AG09319 (cell line): ENCODE measurements at places on chromosomes 6 and 20.

- DNase-seq, result no peak
These were observed 34.5 kb upstream of the MPC1 start for GRCh38 chr6:166417285-166417691.

DNA sequence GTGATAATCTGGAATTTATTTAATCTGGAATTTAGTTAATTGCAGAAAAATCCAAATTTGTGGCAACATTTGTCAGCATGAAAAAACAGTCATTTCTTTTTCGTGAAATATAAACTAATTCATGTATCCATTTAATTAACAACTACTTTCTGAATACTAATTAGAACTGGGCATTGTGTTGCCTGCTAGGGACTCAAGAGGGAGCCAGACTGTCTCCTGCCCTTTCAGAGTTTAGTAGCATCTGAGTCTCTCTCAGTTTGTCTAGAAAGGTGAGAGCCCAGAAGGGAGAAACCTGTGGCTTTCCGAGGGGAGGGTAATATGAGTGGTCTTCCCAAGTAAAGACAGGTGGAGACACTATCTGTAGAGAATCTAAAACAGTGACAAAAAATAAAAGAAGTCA is 210.9 kb upstream of the HDDC2 start:
- DNase-seq, result no peak

GRCh38 chr6:124868481-124868880 is 93.8 kb upstream of the RNF217 start:
- no peak for DNase-seq

DNA sequence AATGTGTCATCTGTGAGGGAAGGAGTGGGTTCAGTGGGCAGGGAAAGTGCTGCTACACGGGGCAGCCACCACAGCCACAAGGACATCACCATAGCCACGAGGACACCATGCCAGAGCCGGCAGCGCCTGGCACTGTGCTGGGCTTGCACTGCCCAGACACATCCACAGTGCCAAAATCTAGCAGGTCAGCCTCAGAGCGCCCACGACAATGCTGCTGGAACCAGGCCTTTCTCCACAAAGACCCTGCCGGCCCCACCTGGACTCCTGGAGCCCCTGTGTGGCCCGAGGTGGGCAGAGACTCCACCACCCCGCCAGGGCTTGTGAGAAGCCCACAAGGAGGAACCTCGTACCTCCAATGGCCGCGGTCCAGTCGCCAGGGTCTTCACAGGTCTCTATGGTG is 18.6 kb upstream of the HELZ2 start:
- DNase-seq, result no peak

- DNase-seq, result no peak
These were observed 161.0 kb downstream of the ASCC3 start for GRCh38 chr6:100719883-100720682.

DNA sequence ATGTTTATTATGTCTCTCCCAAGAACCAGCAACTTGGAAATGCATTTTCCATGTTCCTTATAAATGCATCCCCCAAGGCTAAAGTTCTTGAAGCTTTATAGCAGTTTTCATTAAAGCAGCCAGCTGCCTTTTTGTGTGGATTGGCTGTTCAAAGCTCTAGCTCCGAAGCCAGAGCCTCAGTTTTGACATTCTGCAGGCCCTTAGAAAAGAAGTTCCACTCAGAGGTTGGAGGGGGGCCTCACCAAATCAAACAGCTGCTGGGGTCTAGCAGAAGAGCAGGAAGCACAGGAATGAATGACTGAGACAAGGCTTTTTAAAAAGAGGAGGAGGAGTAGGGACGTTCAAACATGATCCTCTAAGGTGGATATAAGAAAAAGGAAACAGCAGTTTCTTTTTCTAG is 4.2 kb upstream of the POU3F2 start:
- DNase-seq, result no peak

- DNase-seq, result no peak
These were observed 274.0 kb downstream of the MAFB start for GRCh38 chr20:40414843-40415615.

DNA sequence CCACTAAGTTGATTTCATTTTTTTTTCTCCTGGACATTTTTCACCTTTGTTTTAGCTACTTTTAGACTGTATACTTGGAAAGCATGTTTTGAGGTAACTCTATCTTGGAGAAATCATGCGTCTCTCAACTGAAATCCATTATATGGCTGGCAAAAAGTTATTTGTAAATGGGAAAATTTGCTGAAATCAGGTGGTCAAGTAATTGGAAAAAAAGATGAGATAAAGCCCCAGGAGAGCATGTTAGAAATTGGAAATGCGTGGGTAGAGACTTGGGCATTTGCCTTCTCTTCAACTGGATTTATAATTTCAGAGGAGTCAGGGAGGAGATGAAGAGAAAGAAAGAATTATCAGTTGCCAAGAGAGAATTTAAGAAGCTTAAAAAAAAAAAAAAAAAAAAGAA is 217.1 kb upstream of the MAP3K7 start:
- no peak for DNase-seq

DNA sequence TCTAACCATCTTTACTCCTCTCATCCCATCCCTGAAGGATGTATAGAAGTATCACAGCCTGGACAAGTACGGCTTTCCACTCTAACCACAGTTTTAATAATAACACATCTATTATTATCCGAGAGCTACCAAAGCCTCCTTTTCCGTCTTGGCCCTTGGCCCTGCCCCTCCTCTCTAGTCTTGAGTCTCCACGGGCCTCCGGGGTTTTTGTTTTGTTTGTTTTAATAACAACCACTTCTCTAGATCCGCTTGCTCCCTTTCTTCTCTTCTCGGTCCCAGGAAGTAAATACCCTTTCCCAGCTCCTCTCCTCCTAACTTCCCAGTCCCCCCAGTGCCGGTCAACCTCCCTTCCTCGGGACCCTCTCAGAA is 661 bp downstream of the LCA5 start:
- DNase-seq, result no peak

DNA sequence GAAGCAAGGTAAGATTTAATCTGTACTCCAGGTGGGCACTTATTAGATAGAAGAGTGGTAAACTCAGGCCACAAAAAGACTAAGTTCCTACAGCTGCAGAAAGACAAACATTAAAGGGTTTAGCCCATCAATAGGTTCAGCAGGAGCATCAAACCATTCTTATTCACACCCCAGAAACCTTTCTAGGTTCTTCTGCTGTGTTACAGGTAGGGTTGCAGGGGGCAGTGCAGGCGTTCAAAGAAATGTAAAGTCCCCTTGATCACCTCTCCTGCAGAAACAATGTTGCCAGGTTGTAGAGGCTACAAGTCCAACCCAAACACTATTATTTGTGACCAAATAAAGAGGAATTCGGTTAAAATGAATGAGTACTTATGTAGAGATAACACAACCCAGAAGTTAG is 31.8 kb downstream of the PHACTR1 start:
- no peak for DNase-seq

DNA sequence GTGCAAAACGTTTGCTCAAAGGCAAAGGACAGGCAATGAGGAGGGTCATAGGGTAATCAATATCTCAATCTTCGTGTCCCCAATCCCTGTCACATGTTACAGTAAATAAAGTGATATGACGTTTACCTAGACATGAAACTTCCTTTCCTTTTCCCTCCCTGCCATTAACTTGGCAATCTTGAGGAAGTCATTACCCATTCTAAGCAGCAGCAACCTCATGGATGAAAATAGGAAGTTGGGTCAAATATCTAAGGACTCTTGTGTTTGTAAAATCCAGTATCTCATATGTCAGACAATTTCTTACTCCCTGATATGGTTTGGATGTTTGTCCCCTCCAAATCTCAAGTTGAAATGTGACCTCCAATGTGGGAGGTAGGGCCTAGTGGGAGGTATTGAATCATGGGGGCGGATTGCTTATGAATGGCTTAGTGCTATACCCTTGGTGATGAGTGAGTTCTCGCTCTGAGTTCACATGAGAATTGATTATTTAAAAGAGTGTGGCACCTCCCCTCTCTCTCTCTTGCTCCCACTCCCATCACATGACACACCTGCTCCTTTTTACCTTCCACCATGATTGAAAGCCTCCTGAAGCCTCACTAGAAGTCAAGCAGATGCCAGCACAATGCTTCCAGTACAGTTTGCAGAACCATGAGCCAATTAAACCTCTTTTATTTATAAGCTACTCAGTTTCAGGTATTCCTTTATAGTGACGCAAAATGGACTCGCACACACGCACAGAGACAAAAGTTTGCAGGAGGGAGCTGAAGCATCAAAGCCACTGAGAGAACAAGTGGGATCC is 545.9 kb upstream of the JARID2 start:
- no peak for DNase-seq

GRCh38 chr6:106162921-106163320 is 76.8 kb downstream of the PRDM1 start:
- DNase-seq, result no peak
